Breast epithelium (tissue), 4 donors: ENCODE measurements at places on chromosomes 12 and 14.

- no peaks in the 10 kb centered on the region for H3K27me3 ChIP-seq
- no peak for DNase-seq
- no peaks in the 10 kb centered on the region for H3K36me3 ChIP-seq
- peak overlapping the region; percentile 74 for H3K27ac ChIP-seq
These were observed 36.7 kb downstream of the TMEM120B start for GRCh38 chr12:121749267-121749666.

DNA sequence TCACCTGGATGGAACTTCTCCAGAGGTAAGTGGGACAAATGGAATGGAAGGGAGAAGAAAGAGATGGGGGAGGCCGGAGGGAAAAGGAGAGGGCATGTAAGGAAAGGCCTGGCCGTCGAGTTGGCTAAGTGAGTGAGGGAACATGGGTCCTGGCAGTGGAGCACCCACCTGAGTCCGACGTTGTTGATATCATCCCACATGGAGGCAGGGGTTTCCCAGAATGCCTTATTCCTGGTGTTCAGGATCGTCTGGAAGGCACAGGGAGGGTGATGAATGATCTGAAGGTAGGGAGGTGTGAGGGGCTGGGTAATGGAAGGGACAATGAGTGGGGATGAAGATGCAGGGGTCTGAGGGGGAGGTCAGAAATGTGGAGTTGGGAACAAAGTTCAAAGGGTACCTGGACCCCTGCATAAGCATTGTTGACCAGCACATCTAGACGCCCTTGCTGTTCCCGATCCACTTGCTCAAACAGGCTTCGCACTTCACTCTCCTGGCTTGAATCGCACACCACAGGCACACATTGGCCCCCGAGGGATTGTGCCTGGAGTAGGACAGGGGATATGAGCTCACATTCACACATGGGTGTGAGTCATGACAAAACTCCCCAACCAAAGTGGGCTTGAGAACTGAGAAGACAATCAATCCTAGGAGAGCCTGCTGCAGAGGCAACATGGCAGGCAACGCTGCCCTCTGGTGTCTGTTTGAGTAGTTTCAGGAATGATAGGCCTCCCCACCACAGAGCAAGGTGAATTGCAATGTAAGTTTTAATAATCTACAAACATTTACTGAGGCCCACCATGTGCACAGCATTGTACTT is 3.0 kb downstream of the DHRS1 start:
- H3K27ac ChIP-seq, result peak overlapping the region; percentile 3
- peaks cover 4% of the 10 kb centered on the region for H3K4me1 ChIP-seq
- H3K36me3 ChIP-seq, result peaks cover 4% of the 10 kb centered on the region
- H3K4me3 ChIP-seq, result no peak overlapping the region
- no peak for DNase-seq

DNA sequence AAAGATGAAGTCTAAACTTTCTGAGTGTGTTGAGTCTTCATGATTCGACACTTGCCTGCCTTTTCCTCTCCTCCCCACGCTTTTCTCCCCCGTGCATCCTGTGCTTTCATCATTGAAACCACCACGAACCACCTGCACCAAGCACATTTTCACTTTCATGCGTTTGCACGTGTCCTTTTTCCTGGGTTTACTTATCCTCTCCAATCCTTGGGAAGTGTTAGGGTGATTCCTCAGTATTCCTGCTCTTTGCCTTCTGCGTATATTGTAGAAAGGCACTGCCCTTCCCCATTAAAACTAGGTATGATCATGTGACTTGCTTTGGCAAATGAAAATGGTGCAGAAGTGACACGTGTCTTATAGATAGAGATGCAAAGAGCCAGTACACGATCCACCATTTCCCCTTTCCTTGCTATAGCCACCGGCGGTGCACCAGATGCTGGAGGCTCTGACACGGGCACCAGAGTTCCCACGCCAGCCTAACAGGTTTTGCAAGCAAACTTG is 106.6 kb downstream of the BRMS1L start:
- DNase-seq, result no peak
- H3K27me3 ChIP-seq, result no peaks in the 10 kb centered on the region
- no peak overlapping the region for H3K4me3 ChIP-seq
- no peak overlapping the region for H3K27ac ChIP-seq
- no peaks in the 10 kb centered on the region for H3K4me1 ChIP-seq

DNA sequence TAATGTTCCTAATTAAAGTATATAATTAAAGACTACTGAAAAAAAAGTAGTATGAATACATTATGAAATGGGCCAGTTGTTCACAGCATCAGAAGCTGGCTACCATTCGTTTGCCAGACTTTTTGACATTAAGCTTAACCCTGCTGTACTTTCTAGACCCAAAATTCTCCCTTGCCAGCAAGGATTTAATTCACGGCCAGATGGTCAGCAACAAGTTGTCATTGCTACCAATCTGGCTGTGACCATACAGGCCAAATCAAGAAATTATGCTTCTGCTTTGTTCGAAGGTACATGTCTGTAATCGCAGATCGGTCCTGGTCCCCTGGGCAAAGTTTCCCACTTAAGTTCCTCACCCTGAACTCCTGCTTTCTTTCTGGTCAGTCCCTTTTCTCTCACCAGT is 217.7 kb upstream of the ATXN7L3B start:
- H3K36me3 ChIP-seq, result no peaks in the 10 kb centered on the region
- DNase-seq, result no peak
- no peak overlapping the region for H3K4me3 ChIP-seq

DNA sequence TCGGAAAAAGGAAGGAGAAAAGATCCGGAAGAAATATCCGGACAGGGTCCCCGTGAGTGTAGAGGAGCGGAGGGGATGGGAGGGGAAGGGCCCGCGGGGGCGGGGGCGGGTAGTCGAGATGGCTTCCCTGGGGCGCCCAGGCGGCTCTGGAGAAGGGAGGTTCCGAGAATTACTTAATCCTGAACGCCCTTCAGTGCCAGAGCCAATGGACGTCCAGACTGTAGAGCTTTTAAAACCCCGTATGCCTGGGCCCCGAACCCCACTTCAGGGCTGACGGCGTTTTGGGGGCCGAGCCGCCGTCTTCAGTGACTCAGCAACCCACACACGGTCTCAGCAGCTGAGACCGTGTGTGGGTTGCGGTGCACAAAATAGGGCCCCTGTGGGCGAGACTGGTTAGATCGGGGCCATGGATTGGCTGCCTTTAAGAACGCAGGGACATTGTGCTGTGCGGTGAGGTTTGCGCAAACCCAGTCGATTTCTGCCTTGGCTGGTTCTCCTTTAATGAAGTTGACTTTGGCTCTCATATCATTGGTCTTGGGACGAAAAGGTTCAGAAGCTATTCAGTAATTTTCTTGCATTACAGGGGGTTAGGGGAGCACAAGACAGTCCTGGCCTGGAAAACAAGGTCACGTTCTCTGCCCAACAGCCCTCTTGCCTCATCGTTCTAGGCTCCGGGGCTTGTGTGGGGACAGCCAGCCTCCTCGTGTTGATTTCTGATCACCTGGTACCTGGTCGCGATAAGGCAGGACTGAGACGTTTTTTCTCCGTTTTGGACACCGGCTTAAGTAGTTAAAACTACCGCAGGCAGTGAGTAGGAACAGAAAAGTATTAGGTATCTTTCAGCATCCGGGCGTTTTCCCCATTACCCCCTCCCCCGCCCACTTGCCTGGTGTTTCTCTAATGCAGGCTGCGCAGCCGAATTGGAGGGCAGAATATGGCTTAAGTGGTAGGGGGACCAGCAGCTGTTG is 775 bp downstream of the GABARAPL1 start:
- DNase-seq, result peak; percentile 71
- H3K4me1 ChIP-seq, result no peaks in the 10 kb centered on the region
- H3K4me3 ChIP-seq, result peak overlapping the region; percentile 91
- peak overlapping the region; percentile 99 for H3K27ac ChIP-seq
